NCI-H146 (cell line): ENCODE measurements at places on chromosomes 6 and 20.

DNA sequence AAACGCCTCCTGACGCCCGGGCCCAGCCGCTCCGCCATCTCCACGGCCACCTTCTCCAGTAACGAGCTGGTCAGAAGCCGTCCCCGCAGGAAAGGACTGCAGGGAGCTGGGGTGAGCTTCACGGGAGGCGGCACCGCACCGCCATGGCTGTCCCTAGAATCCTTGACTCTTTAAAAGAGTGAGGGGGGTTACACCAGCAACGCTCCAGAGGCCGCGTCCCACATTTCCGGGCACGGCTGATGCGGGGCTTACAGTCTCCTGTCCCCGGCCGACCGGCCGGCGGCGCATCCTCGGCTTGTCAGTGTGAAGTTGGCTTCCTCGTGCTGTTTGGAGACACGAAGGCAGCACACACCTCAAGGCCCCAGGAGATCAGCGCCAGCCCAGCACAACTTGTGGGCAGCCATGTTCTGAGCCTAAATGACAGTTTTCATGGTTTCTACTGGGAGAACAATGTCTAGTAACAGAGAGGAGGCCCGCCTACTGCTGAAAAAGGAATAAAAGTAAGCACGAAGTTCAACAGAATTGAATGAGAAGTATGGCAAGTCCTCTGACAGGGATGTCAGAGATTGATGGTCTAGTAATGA lies 30.4 kb downstream of the SLC2A4RG start:
- DNase-seq = no peak

DNA sequence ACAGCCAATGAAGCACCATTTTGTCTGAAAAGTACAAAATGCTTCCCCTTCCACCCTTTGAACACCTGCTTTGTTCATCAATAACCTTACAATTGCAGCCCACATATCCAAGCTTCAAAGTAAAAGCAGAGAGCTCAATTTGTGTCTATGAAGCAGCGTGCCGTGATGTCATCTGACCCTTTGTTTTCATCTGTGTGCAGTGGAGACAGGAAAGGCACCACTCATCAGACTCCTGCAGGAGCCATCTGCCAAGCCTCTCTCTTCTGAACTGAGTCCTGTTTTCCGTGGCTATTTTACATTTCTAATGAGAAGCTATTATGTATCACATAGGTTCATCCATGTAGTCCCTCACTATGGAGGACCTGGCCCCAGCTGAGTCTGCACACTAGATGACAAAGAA lies 7.5 kb upstream of the LY86 start:
- no peak for DNase-seq

DNA sequence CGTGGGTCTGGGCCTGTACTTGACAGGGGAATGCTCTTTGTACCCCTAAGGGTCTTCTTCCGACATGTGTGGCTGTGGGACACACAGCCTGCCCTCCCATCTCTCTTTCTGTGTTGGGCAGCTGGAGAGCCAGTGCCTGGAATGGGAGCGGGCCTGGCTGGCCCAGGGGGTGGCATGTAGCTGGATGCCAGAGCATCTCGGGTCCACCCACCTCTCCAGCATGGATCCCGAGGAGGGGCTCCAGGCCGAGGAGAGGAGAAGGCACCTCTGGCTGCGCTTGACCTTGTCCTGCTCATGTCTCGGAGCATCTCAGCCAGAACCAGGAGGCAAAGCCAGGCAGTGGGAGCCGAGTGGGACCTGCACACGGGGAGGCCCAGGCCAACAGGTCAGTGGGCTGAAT lies 16.0 kb downstream of the CDH4 start:
- DNase-seq = no peak

DNA sequence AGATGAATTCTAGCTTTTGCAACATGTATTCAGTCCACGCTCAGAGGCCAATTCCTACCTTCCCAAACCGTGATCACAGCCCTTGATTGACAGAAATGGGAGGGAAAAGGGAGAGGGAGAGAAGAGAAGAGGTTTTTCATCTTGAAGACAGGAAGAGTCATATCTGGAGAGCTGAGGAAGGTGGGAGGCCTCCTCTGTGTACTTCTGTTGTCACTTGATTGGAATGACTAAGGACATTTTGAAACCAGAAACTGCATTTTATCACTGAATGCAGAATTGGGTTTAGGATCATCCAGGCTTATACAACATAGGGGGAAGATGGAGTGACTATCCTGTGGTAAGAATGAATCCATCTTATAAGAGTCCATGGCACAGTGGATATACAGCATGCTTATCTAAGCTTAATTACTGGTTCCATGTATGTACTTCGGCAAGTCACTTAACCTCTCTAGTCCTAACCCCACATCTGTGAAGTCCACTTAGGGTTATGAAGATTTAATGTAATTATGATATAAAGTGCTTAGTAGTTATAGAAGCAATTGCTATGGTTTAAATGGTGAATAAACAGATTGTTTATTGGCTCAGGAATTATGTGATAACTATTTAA lies 144.0 kb downstream of the BCKDHB start:
- DNase-seq = no peak

DNA sequence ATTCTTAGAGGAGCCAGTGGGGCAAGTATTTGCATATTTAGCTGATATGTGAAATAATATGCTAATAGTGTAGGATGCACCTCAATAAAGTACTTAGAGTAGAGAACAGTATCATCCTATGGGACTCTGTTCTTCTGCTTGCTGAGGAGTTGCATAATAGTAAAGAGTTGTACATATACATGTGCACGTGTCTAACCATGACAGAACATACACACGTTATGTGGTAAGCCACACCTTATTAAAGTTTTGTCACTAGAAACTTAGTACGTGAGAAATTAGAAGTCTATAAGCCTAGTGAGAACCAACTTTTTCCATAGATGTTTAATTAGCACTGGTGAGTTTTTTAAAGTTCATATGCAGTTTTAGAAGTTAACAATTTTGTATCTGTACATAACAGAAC lies 80.7 kb downstream of the L3MBTL3 start:
- no peak for DNase-seq
